ENCODE measurements at places on chromosomes 4 and X.

DNA sequence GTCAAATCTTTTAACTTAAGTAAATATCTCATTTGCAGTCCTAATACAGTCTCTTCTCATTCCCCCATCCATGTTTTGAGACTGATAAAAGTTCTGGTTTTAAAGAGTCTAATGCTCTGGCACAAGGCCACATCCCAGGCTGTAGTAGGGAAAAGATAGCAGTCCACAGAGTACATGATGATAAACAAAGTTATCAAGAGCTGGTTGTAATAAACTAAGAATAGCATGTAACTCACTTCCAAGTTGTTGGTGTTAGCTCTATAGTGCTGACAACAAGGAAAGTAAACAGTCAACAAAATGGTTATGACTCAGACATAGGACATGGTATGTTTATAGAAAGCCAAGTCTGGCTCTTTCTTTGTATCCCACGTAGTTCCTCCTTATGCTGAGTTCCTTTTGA, 21.8 kb upstream of the AREG start:
- DNase-seq, result no peak

DNA sequence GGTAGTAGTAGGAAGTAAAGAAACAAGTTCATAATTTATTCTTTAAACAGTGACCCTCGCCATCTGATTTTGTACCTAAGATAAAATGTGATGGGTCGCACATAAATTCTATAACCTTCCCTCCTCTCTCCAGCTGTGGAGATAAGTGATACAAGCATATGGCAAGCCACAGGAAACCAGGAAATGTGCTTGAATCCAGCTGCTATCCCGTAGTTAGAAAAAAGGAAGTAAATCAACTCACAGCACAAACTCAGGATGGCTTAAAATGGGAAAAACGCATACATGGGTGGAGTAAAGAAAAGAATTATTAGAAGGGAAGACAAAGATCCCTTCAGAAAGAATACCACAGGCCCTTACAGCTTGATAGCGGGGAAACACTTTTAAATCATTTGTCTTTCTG, 78.2 kb downstream of the ZNF827 start:
- no peak for DNase-seq

GRCh38 chrX:96907516-96908272, 24.0 kb downstream of the RPA4 start:
- DNase-seq, result no peak

DNA sequence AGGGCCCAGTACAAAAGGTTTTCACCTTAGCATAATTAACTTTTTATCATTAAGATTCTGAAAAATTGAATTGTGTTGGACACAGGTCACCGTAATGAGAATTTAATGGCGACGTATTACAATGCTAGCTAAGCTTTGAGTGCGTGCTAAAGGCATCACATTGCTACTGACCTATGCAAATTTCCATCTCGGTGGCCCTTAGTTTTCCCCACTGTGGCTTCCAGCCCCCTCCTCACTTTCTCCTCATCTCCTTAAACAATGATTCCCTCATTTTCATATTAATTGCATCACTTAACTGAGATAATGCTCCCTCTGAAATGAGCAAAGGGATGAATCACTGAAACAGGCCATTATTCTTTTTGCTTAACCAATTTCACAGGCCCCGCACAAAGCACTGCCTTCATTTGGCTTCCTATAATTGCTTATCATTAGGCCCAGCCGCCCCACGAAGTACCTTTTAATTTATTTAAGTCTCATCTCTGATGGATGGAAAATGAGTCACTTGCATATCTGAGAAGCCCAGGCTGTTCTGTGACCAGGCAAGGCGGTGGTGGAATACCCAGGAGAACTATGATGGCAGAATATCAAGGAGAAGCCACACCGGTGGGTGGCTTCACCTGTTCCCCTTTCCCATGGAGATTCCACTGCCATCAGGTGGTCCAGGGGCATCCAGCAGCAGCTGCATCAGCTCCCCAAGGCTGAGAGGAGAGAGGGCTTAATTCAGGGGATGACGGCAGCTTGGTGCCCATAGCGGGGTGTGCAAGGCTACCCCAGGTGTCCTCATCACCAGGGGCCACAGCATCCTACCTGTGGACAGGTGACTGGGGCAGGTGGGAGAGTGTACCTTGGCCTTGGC, 223.8 kb upstream of the BOD1L1 start:
- no peak for DNase-seq

DNA sequence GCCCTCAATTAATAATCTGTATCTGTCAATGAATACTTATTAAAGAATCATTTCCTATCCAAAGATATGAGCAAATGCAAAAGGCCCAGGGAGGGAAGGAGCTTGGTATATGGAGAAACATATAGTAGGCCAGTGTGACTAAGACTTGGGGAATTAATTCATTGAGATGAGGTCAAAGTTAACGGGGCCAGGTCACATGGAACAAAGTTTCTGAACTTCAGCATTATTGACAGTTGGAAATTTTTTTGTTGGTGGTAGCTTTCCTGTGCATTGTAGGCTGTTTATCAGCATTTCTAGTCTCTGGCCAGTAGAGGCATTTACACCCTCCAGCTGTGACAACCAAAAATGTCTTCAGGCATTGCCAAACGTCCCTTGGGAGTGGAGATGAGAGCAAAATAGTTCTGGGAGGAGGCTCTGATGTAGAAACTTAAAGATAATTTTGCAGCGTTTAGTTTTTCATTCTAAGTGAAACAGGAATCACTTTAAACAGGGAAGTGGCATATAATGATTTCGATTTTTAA, 202.0 kb downstream of the SLC4A4 start:
- no peak for DNase-seq

DNA sequence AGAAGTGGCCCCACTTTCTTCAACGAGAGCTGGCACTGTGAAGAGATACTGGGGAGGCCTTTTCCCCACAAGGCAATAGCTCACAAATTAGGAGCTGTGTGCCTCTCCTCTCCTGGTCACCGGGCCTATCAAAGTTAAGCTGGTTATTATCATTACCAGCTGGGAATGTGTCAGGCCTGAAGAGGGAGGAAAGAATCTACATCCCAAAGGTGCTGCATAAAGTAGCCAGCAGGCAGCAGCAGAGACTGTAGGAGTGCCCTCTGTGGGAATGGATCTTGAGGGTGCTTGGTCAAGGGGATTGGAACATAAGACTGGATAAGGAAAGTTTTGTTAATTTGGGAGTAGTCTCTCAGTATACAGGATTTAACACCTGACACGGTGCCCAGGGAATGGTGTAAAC, 9.1 kb upstream of the TMPRSS11D start:
- no peak for DNase-seq

GRCh38 chr4:160251522-160252170, 1148.8 kb downstream of the RAPGEF2 start:
- DNase-seq, result no peak

- no peak for DNase-seq
Observed at GRCh38 chr4:93084599-93085305, 743.8 kb upstream of the ATOH1 start.

DNA sequence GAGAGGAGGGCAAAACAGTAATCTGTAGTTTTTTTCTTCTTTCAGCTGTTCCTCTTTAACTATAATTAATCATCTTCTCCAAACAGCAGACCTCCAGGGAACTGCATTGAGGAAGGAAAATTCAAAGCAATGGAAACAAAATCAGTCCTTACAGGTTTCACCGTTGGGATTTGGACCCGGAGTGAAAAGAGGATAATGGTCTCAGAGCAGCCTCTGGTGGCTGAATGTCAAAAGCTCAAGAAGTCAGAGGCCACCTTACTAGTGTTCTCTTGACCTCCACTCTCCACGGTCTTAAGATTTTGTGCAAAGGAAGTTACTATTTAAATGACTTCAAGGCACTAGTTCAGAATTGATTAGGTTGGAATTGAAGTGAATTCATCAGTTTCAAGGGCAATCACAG, 16.0 kb upstream of the MID1 start:
- peak; percentile 27 for DNase-seq

DNA sequence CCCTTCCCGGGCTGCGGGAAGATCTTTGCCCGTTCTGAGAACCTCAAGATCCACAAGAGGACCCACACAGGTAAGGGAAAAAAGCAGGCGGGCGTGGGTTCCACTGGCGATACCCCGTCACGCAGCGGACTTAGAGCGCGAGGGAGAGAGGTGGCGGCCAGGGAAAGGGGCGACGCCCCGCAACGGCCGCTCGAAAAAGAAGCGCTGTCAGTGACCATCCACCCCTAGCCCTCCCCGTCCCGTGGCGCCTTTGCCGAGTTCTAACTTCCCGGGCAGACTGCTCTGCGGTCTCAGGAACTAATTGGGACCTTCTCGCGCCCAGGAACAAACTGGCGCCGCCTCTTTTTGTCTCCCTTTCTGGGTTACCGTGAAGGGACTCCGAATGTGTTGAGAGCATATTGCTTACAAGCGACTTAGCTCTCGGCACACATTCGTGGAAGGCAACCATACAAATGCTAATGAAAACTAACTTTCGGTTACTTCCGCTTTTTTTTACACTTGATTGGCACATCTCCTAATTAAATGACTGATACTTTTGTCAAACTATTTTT, 1.8 kb downstream of the ZIC3 start:
- DNase-seq, result no peak

GRCh38 chrX:150982235-150982787, 824 bp upstream of the HMGB3 start:
- DNase-seq, result no peak

- DNase-seq, result no peak
Observed at GRCh38 chrX:49993661-49994060, 71.3 kb downstream of the CLCN5 start.

DNA sequence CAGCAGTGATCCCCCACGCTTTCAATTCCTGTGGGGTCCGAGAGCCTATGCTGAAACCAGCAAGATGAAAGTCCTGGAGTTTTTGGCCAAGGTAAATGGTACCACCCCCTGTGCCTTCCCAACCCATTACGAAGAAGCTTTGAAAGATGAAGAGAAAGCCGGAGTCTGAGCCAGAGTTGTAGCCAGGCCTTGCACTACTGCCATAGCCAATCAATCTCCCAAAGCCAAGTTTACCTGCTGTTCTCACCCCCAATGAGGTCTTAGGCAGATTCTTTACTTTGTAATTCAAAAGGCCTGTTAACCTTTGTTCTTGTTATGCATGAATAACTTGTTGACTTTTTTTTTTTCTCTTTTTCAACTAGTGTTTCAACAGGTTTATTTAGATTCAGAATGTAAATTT, 4.0 kb downstream of the MAGEB2 start:
- DNase-seq, result no peak

- no peak for DNase-seq
Observed at GRCh38 chr4:56146956-56147355, 198.2 kb downstream of the CEP135 start.

DNA sequence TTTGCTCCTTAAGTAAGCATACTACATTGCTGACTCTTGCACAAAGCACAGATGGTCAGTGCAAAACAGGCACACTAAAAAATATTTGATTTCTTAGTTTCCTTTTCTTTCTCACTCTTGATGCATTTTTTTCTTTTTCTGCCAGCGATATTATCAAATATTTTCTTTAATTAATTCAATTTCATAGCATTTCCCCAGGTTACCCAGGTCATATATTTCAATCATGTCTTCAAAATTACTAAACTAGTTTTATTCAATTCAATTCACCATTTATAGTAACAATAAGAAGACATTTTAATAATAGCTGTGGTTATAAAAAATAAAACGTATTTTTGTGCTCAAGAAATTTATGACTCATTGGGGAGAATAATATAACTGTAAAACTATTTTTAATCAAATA, 421.2 kb downstream of the GASK1B start:
- no peak for DNase-seq

GRCh38 chr4:113881256-113881655, 98.2 kb downstream of the ARSJ start:
- DNase-seq, result no peak

DNA sequence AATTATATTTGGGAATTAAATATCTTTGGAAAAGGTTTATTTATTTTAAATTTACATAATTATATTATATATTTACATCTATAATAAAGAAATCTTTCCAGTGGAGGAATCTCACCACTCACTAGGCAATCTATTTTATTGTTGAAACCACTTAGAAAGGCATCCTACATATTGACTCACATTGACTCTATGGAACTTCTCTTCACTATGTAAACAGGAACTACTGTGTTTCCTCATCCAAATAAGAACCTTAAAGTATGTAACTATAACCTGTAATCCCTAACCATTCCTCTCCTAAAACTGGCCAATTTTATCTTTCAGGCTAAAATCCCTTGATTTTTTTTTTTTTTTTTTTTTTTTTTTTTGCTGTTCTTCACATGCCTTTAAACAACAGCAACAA, 268.7 kb downstream of the MAPK10 start:
- no peak for DNase-seq

DNA sequence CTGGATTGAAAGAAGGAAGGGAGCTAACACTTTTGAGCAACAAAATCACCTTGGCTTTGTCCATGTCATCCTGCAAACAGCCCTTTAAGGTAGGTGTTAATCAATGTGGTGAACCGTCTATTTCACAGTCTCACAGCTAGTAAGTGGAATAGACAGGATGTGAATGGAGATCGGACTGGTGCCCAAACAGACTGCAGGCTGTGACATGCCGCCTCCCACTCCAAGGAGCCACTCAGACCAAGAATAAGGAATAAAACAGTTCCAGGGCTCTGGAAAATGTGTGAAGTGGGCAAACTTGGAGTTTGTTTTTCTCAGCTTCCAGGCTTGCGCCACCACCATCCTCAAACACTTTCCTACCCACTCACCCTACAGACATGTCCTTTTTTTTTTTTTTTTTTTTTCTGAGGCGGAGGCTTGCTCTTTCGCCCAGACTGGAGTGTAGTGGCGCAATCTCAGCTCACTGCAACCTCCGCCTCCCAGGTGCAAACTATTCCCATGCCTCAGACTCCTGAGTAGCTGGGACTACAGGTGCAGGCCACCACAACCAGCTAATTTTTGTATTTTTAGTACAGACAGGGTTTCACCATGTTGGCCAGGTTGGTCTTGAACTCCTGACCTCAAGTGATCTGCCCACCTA, 57.7 kb upstream of the SEC24B start:
- no peak for DNase-seq

- no peak for DNase-seq
Observed at GRCh38 chr4:7651461-7651921, 216.8 kb upstream of the PSAPL1 start.
